ENCODE measurements at places on chromosomes 5 and 9.

- DNase-seq: no peak
Measured at GRCh38 chr9:113425072-113425471, 14.5 kb downstream of the C9orf43 start.

- no peak for DNase-seq
Measured at GRCh38 chr5:75681125-75681830, 36.0 kb downstream of the POC5 start.

- no peak for DNase-seq
Measured at GRCh38 chr5:172411484-172412072, 42.7 kb downstream of the SH3PXD2B start.

GRCh38 chr9:106885451-106885850 is 22.5 kb downstream of the ZNF462 start:
- DNase-seq: no peak

DNA sequence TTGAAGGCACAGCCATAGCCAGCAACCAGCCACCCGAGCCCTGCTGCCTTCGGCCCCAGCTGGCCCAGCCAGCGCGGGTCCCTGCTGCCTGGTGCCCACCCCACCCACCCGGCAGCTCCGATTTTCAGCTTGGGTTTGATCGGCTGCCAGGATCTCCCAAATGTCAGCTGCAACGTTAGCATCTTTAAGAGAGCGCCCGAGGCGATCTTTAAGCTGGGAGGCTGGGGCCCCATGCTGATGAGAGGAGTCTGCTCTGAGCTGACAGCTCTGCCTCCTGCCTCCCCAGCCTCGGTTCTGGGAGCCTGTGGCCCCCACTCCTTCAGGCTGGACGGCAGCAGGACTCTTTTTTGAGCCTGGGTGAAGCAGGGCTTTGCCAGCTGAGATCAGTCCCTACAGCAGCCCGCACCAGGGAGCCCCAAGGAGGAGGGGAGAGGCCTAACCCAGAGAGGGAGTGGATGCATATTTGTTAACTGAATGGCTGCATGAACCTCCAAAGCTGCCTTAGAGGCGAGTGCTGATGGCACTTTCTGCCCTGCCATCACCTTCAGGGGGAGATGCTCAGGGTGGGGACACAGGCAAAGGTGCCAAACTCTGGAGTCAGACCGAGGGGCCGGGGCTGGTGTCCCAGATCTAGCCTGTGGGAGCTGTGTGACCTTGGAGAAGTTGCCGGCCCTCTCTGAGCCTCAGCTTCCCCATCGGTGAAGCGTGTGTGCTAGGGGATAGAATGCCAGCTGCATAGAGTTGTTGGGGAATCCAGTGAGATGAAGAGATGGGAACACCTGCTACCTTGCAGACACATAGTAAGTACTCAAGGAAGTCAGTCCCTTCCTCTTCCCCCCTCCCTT is 165.5 kb downstream of the C9orf50 start:
- no peak for DNase-seq

Measured in Caco-2 (cell line).